ENCODE measurements at places on chromosomes 2 and 18.

DNA sequence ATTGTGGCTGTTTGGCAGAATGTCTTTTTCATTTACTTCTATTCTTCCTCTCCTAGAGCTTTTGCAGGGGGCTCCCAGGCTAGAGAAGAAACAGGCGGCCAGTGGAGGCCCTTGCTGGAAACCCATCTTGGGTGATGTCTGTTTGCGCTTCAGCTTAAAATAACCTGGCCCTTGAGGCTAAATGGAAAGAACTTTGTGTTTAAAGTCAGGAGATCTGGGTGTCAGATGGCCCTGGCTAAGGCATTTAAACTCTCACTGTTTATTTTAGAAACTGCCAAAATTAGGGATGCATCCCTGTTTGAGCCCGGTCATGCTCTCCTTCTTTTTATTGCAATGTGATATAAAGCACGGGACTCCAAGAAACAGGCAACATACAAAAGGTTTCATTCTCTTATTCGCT, 118.4 kb upstream of the RMP24 start:
- DNase-seq: no peak

GRCh38 chr2:215454519-215455246, 18.8 kb upstream of the FN1 start:
- DNase-seq: no peak

- no peak for DNase-seq
Observed at GRCh38 chr2:135615404-135615803, 84.1 kb downstream of the R3HDM1 start.

DNA sequence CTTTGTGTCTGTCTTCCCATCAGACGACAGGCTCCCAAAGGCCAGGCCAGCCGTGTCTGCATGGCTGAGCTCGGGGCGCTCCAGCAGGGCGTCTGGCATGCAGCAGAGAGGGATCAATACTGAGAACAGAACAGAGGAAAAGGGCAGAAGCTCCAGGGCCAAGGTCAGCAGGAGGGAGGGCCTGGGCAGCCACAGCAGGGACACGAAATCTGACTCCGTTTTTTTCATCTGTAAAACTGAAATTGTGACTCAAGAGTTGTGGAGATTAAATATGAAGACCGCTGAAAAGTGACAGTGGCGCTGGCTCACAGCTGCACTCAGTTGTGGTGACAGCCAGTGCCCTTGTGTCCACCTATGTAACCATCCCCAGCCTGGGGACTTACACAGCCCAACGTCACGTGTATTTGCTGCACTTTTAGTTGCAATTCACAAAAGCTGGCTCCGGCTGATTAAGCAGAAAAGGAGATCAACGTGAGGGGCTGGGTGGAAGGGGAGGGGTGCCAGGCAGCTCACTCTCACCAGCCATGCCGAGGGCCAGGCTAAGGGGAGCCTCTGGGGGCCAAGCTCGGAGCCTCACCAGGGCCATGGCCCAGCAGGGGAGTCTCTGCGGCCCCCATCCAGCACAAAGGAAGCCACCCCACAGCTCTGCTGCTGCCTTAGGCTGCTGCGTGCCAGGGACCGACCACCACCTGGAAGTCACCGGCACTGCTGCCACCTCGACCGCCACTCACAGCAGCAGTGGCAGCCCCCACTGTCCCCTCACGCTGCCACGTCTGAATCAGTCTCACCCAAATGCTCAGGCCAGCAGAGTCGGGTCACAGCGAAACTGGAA, 74.7 kb downstream of the EIPR1 start:
- no peak for DNase-seq

DNA sequence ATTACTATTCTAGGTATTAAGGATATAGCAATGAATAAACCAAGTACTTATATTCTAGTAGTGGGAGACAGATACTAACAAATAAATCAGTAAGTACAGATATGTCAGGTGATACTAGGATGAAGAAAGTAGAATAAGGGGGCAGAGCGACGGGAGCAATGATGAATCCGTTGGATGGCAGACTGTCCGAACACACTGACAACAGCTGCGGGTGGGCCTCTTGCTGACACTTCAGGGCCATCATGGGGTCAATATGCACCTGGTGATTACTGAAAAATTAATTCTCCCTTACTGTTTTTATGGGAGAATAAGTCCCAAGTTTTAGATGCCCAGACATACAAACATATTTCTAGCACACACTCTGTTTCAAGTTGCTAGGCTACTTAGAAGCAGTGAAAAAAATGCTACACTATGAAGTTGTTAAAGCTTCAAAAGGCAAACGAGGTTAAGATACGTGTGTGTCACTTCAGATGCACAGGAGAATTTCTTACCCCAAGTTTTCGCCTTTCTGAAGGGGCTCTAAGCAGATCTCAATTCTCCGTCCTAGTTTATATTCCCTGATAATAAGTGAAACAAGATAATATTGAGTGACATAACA, 78.7 kb downstream of the USP40 start:
- DNase-seq: no peak

- DNase-seq: no peak
Observed at GRCh38 chr2:5482929-5483331, 209.3 kb upstream of the SOX11 start.

GRCh38 chr2:222878877-222879603, 18.2 kb downstream of the ACSL3 start:
- no peak for DNase-seq

DNA sequence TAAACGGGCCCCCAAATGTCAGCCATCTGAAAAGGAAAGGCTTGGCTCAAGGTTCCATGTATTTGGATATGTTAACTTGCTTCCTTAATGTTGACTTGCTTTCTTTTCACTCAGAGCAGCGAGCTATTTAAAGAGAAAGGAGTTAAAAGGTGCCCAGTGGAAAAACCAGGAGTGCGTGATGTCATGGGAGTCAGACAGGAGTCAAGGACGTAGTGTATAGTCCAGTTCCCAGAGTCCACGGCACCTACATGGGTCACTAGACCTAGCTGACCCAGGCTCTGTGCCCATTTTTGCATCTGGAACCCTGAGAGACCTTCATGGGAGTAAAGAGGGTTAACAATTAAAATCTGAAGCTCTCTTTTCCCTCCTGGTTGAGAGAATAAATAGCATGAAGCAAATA, 19.8 kb downstream of the SLC3A1 start:
- no peak for DNase-seq

GRCh38 chr18:45059695-45060094, 379.0 kb downstream of the SETBP1 start:
- no peak for DNase-seq

GRCh38 chr18:55317864-55318263, 270.1 kb downstream of the TCF4 start:
- no peak for DNase-seq

DNA sequence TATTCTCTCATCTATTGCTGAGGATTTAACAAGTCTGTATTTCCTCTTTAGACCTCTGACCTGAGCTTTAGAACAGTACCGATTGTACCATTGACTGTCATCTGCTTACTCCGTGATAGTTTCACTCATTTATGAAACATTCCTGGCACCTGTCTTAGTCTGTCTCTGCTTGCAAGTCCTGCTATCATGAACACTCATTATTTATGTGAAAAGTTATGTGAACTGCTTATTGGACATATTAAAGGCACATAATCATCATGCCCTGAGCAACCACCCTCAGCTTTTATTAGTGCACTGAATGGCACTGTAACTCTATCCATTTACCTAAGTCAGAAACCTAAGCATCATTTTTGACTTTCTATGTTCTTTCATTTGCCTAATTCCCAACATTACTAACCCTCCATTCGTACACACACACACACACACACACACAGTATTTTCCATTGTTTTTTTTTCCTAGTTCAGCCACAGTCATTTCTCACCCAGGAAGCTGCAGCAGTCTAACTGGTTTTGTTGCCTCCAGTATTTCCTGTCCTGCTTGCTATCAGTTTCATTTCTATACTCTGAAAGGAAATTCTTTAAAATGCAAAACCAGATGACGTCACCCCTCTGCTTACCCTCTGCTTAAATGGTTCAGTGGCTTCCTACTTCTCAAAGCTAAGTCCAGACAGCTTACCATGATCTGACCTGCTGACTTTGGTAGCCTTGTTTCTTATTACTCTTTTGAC, 146.1 kb downstream of the HAUS1 start:
- DNase-seq: no peak

GRCh38 chr2:160499865-160500264, 6.3 kb upstream of the RBMS1 start:
- DNase-seq: no peak

GRCh38 chr2:40178971-40179370, 272.9 kb downstream of the SLC8A1 start:
- no peak for DNase-seq

DNA sequence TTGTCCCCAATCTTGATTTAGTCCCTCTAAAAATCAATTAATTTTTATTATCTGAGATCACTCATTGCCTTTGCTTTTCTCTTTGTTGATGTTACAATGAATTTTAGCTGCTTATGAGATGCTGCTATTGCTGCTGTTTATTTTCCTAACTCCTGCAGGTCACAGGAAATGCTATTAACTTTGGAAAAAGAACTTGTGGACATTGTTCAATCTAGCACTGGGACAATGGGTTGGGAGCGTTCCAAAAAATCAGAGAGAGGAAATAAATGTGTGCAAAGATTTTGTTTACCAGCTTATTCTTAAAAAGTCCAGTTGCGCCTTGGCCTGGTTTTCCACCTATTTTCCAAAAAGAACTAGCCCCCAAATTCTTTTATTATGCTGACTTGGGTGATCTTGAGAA, 268.3 kb downstream of the PTH2R start:
- DNase-seq: no peak

- DNase-seq: peak; percentile 88
Observed at GRCh38 chr2:216774620-216775019, 79.3 kb upstream of the IGFBP5 start.

- DNase-seq: no peak
Observed at GRCh38 chr2:71082402-71083252, 14.2 kb downstream of the NAGK start.

DNA sequence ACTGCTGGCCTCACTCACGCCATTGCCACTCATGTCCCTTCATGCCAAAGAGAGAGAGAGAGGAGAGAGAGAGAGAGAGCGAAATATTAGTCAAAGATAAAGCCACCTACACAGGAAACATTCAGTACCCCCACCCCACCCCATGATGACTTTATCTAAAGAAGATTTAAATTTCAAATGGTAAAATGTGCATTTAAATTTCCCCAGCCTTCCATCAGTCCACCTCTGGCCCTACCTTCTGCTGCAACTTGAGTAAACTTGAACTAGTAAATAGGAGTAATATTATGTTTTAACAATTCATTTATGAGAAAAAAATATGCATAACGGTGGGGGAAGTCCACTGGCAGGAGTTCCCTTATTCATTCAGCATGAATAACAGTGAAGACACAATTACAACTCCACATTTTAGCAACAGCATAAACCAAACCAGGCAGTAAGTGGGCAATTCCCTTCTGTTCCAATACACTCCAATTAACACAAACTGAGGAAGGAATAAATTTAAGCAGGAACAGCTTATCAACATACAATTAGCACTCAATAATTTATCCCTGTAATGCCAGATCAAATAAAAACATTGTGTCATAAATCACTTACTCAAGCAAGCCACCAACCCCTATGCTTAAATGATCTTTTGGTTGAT, 264.2 kb downstream of the LNPK start:
- DNase-seq: no peak

GRCh38 chr2:128940378-128940777, 621.7 kb upstream of the HS6ST1 start:
- DNase-seq: no peak

DNA sequence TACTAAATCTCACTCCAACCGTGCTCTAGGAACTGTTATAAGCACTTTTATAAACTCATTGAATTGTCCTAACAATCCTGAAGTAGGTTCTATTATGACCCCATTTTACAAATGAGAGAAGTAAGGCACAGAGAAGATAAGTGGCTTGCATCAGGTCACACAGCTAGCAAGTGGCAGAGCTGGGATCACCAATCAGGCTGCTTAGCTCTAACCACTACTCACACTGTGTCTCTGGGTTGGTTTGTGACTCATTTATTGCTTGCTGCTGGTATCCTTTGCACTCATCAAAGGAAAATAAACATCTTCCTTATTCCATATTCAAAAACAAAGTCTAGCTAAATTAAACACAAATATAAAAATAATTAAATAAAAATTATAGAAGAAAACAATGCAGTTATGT, 42.5 kb upstream of the IL1R2 start:
- DNase-seq: no peak

- no peak for DNase-seq
Observed at GRCh38 chr2:235094457-235094856, 142.6 kb downstream of the SH3BP4 start.

DNA sequence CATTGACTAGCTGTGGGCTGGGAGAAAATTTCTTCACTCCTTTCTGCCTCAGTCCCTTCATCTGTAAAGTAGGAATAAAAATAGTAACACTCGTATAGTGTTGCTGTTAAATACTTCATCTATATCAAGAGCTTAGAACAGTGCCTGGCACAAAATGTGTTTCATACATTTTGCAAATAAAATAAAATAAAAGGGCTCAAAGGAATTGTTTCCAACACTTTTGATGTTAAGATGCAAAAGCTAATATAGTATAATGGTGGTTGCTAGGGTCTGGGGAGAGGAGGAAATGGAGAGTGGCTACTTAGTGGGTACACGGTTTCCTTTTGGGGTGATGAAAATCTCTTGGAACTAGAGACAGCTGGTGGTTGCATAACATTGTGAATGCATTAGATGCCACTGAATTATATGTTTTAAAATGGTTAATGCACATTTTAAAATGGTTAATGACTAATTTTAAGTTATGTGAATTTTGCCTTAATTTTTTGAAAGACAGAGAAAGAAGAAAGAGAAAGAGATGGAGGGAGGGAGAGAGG, 542.1 kb upstream of the ID2 start:
- no peak for DNase-seq

GRCh38 chr18:11095674-11096293, 53.6 kb downstream of the PIEZO2 start:
- DNase-seq: no peak

GRCh38 chr2:72274380-72274797, 126.7 kb upstream of the CYP26B1 start:
- no peak for DNase-seq

GRCh38 chr2:1169291-1169949, 218.8 kb downstream of the SNTG2 start:
- DNase-seq: no peak

DNA sequence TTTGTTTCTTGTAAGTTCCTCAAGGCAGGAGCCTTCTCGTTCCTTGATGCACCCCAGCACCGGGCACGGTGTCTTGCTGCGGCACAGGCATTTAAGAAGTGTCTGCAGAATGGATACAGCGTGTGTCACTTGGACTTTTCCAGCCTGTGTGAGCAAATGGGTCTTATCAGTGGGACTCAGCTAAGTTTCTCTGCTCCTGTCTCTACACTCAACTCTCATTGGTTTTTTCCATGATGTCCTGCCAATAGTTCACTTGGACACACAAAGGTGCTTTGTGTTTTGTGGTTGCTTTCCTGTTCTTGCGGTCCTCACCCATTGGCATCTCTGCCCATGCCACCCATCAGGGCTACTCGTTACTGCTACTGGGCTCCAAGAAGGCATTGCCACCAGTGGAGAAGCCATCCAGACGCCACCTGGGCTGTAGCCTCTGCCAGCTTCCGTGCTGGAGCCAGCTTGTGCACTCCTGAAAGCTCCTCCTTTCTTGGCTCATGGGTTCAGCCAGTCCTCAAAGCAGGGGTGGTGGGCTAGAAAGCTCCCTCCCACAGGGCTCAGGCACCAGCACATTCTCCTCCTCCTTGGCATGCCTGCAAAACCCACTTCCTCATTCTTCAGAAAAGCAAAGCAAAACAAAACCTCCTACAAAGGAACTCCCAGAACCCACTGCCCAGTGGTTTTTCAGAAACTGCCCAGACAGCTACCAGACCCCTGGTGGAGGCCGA, 41.4 kb downstream of the IL1R2 start:
- DNase-seq: peak; percentile 71

- no peak for DNase-seq
Observed at GRCh38 chr18:55334875-55335274, 253.1 kb downstream of the TCF4 start.

- DNase-seq: no peak
Observed at GRCh38 chr2:64485961-64486360, 32.0 kb downstream of the LGALSL start.
